ENCODE measurements at places on chromosomes 5 and 9. TPM values are rescaled to one million over a fixed set of nuclear protein-coding genes. Genes with fewer than 3 reads are reported as not detected.

Gene SPDL1
- total RNA-seq = 91.4 TPM

Gene IL31RA
- total RNA-seq = not detected

Gene FRMD3
- 1.8 TPM for total RNA-seq

Gene SPATA31C1
- not detected for total RNA-seq

Gene TMEM232
- 5.2 TPM for total RNA-seq

Gene PLK2
- 22.5 TPM for total RNA-seq

Gene ARID3C
- 5.3 TPM for total RNA-seq

Gene SUSD3
- total RNA-seq = not detected

Gene PNPLA7
- 0.13 TPM for total RNA-seq

Gene CXCL14
- total RNA-seq = not detected

Gene PCDHB12
- 3.0 TPM for total RNA-seq

Gene COX7C
- total RNA-seq = 583 TPM

Gene PCDHGB4
- 14.9 TPM for total RNA-seq

Gene PTGR1
- 124 TPM for total RNA-seq

Gene OR1Q1
- not detected for total RNA-seq

Gene MACIR
- total RNA-seq = 22.5 TPM

Gene IFNK
- not detected for total RNA-seq

Gene ZNF879
- total RNA-seq = 10.6 TPM

Gene CCIN
- not detected for total RNA-seq

Gene TAF11L10
- not detected for total RNA-seq

Gene FXN
- 23.2 TPM for total RNA-seq

Gene MARCOL
- total RNA-seq = not detected

Gene SH3TC2
- total RNA-seq = 0.69 TPM

Gene PDE6A
- not detected for total RNA-seq

Gene CER1
- not detected for total RNA-seq

Gene PRSS3
- total RNA-seq = not detected

Gene TEX48
- total RNA-seq = not detected

Gene GDNF
- not detected for total RNA-seq

Gene SPINK1
- total RNA-seq = not detected

Gene IL9
- not detected for total RNA-seq

Gene AIF1L
- 95.1 TPM for total RNA-seq

Gene HDAC3
- total RNA-seq = 83.2 TPM

Gene ALDH7A1
- total RNA-seq = 128 TPM

Gene SAXO1
- 0.15 TPM for total RNA-seq

Gene NIM1K
- total RNA-seq = not detected

Gene IRX1
- 7.6 TPM for total RNA-seq

Gene GCNT1
- total RNA-seq = 14.2 TPM

Gene CCDC171
- 6.1 TPM for total RNA-seq

Gene TMEM252
- not detected for total RNA-seq

Gene PLPPR1
- total RNA-seq = 3.2 TPM

Gene SPINK7
- total RNA-seq = not detected

Gene SLC46A2
- not detected for total RNA-seq

Gene NKD2
- total RNA-seq = 3.2 TPM

Gene RNF180
- total RNA-seq = 7.0 TPM

Gene RANBP6
- total RNA-seq = 63.0 TPM

Gene CORO2A
- 2.4 TPM for total RNA-seq

Gene BTF3
- total RNA-seq = 885 TPM

Gene CCNI2
- total RNA-seq = not detected

Gene KCTD16
- 1.1 TPM for total RNA-seq

Gene TRPM3
- 37.2 TPM for total RNA-seq

All from neural progenitor cell (in vitro differentiated cells).